ENCODE measurements at places on chromosomes 4 and X.

DNA sequence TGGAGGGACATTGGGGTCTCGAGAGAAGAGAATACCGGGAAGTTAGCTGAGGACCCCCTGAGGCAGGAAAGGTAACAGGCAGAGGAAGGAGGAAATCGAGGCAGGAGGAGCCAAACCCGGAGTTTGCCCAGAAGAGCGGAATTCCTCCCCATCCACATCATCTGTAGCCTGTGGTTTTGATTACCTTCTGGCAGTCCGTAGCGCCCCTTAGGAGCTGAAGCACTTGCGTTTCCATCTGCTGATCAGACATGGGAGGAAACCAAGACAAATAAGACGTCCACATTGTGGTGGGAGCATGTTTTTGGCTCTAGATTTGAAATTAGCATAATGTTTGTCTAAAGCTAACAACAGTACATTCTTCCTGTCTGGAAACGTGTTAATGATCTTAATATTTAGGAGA lies 26.8 kb upstream of the HMX1 start:
- DNase-seq: no peak

- DNase-seq: no peak
Observed at GRCh38 chrX:71326394-71326793, 24.8 kb downstream of the ITGB1BP2 start.

- DNase-seq: no peak
Observed at GRCh38 chr4:15847746-15848145, 69.6 kb downstream of the CD38 start.

DNA sequence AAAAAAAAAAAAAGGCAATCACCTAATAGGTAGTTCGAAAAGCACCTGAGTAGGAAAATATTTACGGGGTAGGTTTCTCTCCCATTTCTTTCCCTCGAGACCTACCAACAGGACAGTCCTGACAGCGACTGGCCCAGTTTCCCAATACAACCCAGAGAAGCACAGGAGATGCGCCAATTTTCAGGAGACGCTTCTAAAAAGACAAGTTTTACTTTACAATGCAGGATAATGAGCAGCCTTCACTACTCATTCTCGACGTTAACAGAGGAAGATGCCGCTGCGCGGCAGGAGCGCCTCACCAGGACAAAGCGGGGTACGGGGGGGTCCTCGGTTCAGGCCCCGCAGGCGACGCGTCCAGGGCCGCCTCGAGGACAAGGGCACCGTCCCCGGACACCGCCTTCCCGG lies 708 bp downstream of the BCLAF3 start:
- no peak for DNase-seq

DNA sequence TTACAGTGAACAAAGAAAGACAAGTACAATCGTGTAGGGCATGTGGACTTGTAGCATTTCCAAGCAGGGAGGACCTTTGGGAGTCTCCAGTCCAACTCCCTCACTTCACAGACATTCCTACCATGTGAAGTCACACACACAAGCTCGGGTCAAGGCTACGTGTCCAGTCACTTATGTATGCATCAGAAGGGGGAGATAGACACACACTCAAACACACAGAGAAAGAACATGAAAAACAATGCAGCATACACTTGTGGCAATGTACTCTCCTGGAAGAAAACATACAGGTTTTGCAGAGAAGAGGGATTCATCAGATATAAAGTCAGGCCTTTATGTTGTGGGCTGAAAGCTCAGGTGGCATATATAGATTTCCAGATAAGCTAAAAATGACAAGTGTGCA lies 136.1 kb upstream of the MID1 start:
- no peak for DNase-seq

DNA sequence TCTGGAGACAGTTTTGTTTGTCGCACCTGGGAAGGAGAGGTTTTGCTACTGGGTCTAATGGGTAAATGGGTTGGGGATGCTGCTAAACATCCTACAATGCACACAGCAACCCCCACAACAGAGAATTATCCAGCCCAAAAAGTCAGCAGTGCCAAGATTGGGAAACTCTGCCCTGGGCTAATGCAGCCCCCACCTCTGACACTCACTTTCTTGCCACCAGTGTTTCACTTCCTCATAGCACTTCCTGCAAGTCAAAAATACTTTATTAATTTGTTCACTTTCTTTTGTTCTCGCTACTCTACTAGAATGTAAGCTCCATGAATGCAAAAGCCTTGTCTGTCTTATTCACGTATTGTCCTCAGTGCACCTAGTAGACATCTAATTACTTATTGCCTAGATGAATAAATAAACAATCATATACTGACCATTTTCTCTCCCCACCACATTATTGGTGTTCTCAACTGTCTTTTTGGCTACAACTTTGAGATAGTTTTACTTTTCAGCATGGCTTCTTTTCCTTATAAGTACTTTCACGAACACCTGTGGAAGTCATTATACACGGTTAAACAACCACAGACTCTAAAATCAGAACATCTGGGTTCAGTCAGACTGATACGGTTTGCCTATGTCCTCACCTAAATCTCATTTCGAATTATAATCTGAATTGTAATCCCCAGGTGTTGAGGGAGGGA lies 82.0 kb upstream of the PITX2 start:
- DNase-seq: no peak

DNA sequence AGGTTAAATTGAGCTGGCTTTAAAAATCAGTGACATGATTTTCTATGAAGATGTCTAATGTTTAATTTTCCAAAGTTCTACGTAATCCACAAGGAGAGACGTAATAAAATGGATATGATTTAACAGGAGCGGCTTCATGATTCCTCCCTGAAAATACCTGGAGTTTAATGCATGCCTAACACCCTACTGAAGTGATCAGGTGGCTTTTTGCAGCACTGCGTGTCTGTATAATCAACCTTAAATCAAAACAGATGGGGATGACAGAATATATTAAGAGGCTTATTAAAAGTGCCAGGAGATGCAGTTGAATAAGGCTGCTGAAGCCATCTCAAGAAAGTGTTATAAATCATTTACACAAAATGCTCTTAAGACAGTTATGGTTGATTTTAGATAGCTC lies 112.4 kb upstream of the TLR3 start:
- no peak for DNase-seq

Data from effector CD8-positive, alpha-beta T cell (primary cell).